ENCODE measurements at places on chromosomes 1 and 21.

DNA sequence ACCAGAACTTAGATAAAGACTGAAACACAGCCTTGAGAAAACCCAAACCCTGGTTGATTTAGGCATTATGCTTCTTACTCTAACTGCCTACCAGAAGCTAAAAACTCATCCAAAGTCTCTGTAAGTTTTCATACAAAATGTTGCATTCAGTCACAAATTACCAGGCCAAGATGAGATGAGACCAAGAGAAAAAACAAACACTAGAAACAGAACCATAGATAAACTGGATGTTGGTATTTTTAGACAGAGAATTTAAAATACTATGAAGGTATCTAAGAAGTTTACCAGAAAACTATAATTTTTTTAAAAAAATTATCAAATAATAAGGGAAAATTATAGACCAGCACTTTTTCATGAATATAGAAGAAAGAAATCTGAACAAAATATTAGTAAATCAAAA, 180.5 kb downstream of the VPS13D start:
- DNase-seq: no peak

DNA sequence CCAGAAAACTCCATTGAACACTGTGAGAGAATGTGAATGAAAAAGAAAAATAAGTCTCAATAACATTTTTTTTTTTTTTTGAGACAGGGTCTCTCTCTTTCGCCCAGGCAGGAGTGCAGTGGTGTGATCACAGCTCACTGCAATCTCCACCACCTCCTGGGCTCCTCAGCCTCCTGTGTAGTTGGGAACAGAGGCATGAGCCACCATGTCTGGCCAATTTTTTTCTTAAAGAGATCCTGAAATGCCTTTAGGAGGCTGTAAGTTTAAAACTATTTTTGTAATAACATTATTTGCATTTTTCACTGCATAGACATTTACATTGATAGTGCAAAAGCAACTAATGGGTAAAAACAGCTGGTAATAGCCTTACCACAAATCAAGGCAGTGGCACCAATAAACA, 35.3 kb downstream of the GDAP2 start:
- DNase-seq: no peak

DNA sequence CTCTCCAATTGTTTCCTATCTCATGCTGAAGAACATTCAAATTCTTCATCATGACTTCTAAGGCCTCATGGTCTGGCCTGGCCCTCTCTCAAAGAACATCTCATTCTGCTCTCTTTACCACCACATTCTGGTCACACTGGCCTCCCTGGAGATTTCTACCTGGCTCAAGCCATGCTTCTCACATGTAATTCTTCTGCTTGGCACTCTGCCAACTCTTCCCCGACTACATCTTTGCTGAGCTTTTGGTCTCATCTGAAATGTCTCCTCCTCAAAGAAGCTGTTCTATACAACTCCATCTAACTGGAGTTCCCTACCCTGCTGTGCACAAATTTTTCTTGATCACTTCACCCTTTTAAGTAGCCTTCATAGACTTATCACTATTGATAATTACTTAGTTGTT, 1.4 kb upstream of the TBX19 start:
- DNase-seq: no peak

DNA sequence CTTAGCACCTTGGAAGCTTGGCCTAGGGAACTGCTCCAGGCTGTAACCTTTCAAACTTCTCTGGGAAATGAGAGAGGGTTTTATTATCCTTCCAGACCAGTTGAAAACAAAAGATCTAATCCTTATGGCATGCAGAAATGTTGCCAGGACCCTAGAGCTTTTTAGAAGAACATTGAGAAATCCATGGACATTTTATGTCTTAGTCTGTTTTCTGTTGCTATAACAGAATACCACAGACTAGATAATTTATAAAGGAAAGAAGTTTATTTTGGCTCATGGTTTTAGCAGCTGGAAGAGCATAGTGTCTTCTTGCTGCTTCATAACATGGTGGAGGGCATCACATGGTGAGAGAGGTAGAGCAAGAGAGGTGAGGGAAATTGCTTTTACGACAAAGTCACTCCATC, 25.8 kb downstream of the OSBPL9 start:
- peak; percentile 77 for DNase-seq
